ENCODE measurements at places on chromosomes 13 and 19.
A peak's percentile ranks its signal among the peaks of the same experiment; 100 is the strongest.

DNA sequence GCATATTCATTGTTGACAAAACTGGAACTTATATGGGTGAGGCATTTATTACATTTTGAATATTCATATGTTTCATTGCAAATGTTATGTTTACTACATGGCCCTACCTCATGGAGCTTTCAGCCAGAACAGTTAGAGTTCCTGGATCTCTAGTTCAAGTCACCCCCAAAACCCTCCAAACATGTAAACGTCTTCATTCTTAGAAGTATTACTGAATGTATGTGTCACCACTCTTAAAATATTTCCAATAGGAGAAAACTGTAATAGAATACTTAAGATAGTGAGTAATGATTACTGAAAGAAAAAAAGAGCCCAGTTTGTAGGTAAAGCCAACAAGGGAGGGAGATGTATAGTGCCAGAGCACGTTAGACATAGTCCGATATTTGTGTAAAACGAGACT, 23.5 kb downstream of the URI1 start:
- DNase-seq = no peak

GRCh38 chr19:3969435-3970312, 1.2 kb downstream of the DAPK3 start:
- DNase-seq = no peak

- DNase-seq = no peak
Measured at GRCh38 chr19:32594021-32594420, 13.0 kb downstream of the PDCD5 start.

DNA sequence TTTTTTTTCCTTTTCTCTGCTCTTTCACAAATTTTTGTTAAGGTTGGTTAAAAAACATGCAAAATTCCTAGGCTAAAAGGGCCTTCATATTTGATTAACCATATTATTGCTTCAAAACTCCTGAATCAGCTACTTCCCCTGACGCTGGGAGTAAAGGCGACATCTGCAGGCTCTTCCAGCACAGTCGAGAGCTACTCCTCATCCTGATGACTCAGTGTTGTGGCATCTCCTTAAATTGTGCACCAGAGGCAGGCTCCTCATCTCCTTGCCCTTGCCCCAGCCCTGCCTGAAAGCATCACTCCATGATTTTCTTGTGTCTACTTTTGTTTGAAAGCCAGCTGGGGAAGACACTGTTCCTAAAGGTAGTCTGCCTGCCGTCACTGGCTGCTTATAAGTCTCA, 24.5 kb upstream of the SOX1 start:
- no peak for DNase-seq

- no peak for DNase-seq
Measured at GRCh38 chr13:110294146-110294545, 12.8 kb downstream of the COL4A1 start.

- no peak for DNase-seq
Measured at GRCh38 chr19:10641248-10641647, 12.9 kb upstream of the ILF3 start.

DNA sequence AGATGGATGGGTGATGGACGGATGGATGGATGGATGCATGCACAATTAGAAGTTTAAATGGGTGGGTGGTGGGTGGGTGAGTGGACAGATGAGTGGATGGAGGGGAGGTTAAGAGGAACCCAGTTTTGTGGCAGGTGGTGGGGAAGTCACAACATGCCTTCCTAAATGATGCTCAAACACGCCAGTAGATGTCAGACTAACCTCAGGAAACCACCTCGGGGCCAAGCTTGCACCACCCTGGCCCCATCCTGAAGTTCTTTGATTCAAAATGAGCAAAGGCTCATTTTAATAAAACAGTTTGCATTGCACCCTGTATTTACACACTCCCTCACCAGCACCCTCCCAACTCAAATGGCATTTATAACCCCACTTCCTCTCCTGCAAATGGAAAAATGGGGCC, 91.4 kb upstream of the CACNA1A start:
- DNase-seq = peak; percentile 44

GRCh38 chr19:57227502-57227901, 3.3 kb upstream of the AURKC start:
- no peak for DNase-seq

- DNase-seq = no peak
Measured at GRCh38 chr13:20209948-20210347, 17.2 kb upstream of the GJB2 start.

DNA sequence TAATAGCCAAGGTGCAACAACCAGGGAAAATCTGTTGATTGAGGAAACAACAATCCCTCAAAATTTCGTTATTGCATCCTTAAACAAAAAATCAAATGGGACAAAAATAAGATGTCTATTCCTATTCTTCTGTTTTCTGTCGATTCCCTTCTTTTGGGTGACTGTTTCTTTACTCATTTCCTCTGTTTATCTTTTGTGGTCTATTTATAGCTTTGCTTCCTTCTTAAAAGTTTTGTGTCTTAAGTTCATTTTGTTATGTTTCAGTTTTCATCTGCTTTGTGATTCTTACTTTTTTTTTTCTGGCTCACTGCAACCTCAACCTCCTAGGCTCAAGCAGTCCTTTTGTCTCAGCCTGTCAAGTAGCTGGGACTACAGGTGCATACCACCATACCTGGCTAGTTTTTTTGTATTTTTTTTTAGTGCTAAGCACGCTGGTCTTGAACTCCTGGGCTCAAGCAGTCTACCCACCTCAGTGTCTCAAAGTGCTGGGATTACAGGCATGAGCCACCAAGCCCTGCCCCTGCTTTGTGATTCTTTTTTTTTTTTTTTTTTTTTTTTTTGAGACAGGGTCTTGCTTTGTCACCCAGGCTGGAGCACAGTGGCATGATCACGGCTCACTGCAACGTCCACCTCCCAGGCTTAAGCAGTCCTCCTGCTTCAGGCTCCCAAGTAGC, 10.4 kb downstream of the ZNF146 start:
- DNase-seq = no peak

GRCh38 chr19:6221878-6222746, 57.7 kb downstream of the MLLT1 start:
- DNase-seq = no peak

DNA sequence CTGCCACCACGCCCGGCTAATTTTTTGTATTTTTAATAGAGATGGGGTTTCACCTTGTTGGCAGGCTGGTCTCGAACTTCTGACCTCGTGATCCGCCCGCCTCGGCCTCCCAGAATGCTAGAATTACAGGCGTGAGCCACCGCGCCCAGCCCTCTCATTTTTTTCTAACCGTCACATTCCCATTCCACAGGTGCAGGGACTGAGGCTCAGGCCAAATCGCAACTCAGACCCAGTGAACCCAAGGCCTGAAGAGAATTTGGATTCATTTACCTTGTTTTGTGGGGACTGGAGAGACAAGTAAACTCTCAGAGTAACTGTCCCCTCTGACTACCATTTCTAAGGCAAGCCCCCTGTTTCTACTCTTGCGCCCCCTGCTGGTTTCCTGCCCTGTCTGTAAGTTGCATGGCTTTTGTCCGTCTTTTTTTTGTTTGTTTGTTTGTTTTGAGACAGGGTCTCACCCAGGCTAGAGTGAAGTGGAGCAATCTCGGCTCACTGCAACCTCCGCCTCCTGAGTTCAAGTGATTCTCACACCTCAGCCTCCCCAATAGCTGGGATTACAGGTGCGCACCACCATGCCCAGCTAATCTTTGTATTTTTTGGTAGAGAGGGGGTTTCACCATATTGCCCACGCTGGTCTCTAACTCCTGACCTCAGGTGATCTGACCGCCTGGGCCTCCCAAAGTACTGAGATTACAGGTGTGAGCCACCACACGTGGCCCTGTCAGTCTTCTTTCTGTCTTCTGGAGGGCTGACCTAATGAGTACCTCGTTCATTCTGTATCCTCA, 2.3 kb upstream of the STRN4 start:
- peak; percentile 70 for DNase-seq

- DNase-seq = no peak
Measured at GRCh38 chr13:23467048-23467931, 33.8 kb upstream of the SACS start.

GRCh38 chr13:22047082-22047784, 376.4 kb downstream of the FGF9 start:
- no peak for DNase-seq

- no peak for DNase-seq
Measured at GRCh38 chr13:45402641-45403040, 15.5 kb downstream of the SLC25A30 start.

DNA sequence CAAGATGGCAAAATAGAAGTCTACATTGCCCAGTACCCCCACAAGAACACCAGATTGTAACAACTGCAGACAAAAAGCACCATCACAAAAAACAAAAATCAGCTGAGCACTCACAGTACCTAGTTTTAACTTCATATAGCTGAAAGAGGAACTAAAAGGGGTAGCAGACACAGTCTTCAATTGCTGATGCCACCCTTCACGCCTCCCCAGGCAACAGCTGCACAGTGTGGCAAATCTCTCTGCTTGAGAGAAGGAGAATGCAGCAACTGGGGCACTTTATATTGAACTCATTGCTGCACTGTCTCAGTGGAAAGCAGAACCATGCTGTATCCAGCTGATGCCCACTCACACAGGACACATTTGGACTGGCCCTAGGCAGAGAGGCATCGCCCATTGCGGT, 2714.5 kb upstream of the PCDH20 start:
- no peak for DNase-seq

GRCh38 chr13:25493931-25494640, 122.3 kb downstream of the ATP8A2 start:
- DNase-seq = peak; percentile 63

GRCh38 chr13:42602906-42603305, 29.0 kb downstream of the TNFSF11 start:
- no peak for DNase-seq

DNA sequence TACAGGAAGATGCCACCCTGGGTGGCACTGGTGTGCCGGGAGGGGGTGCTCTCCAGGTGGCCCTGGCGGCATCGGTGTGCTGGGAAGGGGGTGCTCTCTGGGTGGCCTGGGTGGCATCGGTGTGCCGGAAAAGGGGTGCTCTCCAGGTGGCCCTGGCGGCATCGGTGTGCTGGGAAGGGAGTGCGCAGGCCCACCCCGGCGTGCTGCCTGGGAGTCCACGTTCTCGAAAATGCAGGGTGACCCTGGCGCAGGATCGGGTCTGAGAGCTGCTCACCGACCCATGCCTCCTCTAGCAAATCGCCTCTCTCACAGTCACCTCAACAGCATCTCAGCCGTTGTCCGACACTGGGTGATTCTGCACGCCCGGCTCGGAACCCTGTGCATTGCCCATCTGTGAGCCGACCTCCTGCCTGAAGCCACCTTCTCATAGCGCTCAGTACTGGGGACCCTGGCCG, 36.4 kb downstream of the RASA3 start:
- no peak for DNase-seq

- peak; percentile 19 for DNase-seq
Measured at GRCh38 chr19:37953171-37953917, 46.3 kb downstream of the SIPA1L3 start.

- no peak for DNase-seq
Measured at GRCh38 chr13:105247830-105248229, 1287.6 kb downstream of the EFNB2 start.

GRCh38 chr13:36173571-36174322, 40.6 kb downstream of the SOHLH2 start:
- no peak for DNase-seq

DNA sequence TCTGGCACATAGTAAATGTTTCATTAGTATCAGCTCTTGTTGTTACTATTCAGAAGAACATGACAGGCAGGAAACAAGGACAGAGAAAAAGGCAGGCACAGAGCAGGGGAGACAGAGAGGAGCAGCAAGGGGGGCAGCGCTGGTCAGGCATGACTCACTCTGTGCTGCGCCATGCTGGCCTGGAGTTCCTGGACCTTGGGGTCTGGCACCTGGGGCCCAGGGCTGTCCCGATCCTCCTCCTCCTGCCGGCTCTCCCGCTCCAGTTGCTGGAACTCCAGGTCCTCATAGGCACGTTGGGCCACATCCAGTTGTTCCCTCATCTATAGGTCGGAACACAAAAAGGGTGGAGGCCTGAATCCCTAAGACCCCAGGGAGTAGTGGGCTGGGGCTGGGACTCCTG, 7.6 kb downstream of the PHLDB3 start:
- DNase-seq = no peak

- no peak for DNase-seq
Measured at GRCh38 chr19:6313398-6313969, 19.9 kb downstream of the ACER1 start.

DNA sequence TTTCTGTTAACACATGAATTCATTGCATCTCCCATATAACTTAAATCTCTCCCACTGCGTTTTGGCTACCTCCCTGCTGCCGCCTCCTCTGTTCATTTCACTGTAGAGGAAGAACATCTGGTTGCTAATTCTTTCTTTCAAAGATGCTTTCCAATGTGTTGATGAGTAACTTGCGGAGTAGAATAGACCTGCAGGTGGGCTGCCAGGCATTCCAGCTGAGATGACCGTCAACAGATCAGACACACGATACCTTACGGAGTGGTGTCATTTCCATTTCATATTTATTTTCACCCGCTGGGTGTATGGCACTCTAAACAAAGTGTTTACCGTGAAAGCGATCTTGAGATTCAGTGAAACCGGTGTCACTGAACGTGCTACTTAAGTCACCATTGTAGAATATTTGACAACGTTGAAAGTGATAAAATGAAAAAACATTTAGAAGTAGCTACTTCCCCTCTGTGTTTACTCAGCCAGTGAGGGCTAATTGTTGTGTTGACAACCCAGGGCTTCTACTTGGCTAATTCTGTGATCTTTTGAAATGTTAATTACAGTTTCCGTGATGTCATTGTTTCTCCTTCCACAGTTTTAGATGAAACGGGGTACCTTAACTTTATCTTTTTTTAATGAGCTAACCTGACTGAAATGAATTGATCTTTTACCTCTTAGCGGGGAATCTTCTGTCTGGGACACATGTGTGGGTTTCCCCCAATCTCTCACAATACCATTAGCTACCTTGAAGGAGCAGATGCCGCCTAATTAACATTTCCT, 228.5 kb upstream of the ARGLU1 start:
- no peak for DNase-seq

DNA sequence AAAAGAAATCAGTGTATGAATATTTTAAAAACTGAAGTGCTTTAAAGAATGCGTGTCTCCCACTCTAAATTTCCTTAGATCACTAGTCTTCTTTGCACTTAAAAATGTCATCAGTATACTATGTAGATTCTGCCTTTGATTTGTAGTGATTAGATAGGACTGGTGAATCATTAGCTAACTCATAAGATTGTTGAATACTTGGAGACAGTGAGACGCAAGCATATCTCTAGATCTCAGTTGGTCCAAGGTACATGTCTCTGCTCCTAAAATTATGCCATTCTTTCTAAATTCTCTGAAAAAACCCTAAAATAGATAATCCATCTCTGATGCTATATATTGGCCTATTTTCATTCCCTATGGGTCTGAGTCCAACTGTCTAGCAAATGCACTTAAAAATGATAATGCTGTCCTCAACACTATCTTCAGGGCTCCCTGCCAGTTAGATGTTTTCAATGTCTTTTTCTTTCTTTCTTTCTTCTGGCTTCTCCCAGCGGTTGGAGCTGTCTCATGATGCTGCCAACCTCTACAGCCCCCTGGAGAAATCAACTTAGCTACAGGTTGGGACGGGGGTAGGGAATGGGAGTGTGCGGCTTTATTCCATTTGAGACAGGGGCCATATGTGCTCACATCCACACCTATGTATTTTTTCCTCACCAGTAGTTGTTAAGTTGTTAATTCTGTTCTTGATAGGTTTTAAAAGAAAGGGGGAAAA, 301.0 kb downstream of the NDFIP2 start:
- no peak for DNase-seq

GRCh38 chr13:44234566-44234965, 139.1 kb upstream of the SERP2 start:
- no peak for DNase-seq

GRCh38 chr13:33615436-33615835, 202.5 kb upstream of the RFC3 start:
- DNase-seq = peak; percentile 15

All from WERI-Rb-1 (cell line).